ENCODE measurements at places on chromosomes 7 and 10. TPM values are rescaled to one million over a fixed set of nuclear protein-coding genes. Genes with fewer than 3 reads are reported as not detected.

COBL gene
- polyA plus RNA-seq = 20.3 TPM

CPN1 gene
- polyA plus RNA-seq = 0.20 TPM

FOXI2 gene
- 1.0 TPM for polyA plus RNA-seq

SPDYE11 gene
- not detected for polyA plus RNA-seq

EN2 gene
- polyA plus RNA-seq = 0.03 TPM

AKR1D1 gene
- polyA plus RNA-seq = not detected

PTPRN2 gene
- polyA plus RNA-seq = 2.6 TPM

GRCh38 chr10:43228783-43229207 is 38.1 kb downstream of the RASGEF1A start:
- peak overlapping the region; percentile 57 for H3K4me3 ChIP-seq
- no peaks in the 10 kb centered on the region for H3K36me3 ChIP-seq
- no peak overlapping the region for H3K27ac ChIP-seq

DNA sequence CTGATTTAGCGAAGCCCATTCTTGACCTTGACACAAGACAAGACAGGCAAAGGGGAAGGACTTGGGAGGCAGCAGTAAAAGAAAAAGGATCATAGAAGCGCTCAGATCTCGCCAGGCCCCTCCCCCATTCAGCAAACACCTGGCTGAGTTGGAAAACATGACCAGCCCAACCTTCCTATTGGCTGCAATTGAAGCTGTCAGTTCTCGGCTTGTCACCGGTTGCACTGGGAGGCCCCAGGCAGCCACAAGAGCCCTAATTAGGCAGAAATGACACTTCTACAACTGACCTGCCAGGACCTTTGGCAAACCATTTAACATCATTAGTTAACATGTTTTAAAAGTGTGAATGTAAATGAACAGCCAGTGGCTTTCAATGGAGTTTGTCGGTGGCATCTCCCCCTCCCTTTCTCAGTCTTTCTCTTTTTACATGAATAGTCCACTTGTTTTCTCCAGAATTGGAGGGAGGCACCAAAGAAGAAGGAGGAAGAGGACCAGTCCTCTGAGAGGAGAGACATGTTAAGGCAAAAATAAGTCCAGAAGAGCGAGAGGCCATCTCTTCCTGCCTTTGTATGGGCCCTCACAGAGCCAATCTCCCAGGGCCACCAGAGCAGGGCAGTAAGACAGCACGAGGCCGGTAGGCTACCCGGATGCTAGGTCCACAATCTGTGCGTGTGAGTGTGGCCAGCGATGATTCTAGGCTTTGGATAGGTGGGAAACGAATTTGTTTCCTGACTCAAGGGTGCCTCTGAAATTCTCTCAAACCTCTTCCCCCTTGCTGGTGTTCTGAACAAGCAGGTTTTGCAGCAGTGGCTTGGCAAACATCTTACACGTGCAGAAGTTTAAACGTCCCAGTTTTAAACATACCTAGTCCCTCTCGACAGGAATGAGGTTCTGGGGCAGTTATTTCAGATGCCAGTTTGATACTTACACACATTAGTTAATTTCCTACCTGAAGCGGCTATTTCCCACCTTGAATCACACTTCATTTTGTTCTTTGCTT is 15.0 kb upstream of the ENO4 start:
- H3K27ac ChIP-seq = no peak overlapping the region
- peaks cover 27% of the 10 kb centered on the region for H3K4me1 ChIP-seq
- no peaks in the 10 kb centered on the region for H3K27me3 ChIP-seq
- no peak overlapping the region for H3K4me3 ChIP-seq

GRCh38 chr10:13158401-13158800 is 3.0 kb upstream of the MCM10 start:
- no peaks in the 10 kb centered on the region for H3K27me3 ChIP-seq
- no peaks in the 10 kb centered on the region for H3K36me3 ChIP-seq
- DNase-seq = no peak

- H3K36me3 ChIP-seq = no peaks in the 10 kb centered on the region
- H3K4me1 ChIP-seq = no peaks in the 10 kb centered on the region
- H3K27me3 ChIP-seq = no peaks in the 10 kb centered on the region
- no peak overlapping the region for H3K4me3 ChIP-seq
Observed at GRCh38 chr7:80232979-80233724, 98.5 kb downstream of the GNAI1 start.

- peaks cover 64% of the 10 kb centered on the region for H3K27me3 ChIP-seq
- peaks cover 12% of the 10 kb centered on the region for H3K4me1 ChIP-seq
- peak overlapping the region; percentile 93 for H3K4me3 ChIP-seq
- H3K27ac ChIP-seq = no peak overlapping the region
- no peak for DNase-seq
Observed at GRCh38 chr7:122305475-122306319, 1.1 kb upstream of the FEZF1 start.

DNA sequence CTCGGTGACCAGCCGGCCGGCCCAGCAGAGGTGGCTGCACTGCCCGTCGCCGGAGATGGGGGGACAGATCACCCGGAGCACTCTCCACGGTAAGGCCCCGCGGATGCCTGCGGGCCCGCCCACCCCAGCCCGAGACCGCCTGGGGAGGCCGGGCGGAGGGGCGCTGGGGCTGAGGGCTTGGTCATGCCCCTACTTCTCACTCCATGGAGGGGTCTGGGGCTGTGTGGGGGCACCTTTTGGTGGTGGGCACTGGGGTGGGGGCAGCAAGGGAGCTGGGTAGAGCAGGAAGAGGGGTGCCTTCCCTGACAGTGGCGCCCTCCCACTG is 61.8 kb downstream of the NEURL1 start:
- no peak overlapping the region for H3K27ac ChIP-seq
- H3K4me1 ChIP-seq = peaks cover 6% of the 10 kb centered on the region
- H3K4me3 ChIP-seq = peak overlapping the region; percentile 37

DNA sequence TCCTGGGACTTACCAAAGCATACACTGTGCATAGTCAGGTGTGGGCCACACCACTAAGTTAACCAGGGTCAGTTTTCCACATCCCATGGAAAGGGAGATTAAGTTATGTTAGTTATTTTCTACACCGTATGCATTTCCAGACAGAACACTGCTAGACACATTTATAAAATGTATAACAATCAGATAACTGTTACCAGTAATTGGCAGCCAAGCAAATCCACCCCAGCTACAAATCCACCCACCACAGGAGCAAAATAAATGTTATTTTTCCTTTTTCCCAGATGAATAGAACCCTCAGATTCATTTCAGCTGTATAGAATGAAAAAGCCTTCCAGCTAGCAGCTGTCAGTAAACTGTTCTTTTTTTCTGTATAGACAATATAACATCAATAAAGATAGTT is 256.9 kb upstream of the FZD1 start:
- H3K36me3 ChIP-seq = no peaks in the 10 kb centered on the region
- no peaks in the 10 kb centered on the region for H3K27me3 ChIP-seq
- no peak overlapping the region for H3K4me3 ChIP-seq
- no peaks in the 10 kb centered on the region for H3K4me1 ChIP-seq

DNA sequence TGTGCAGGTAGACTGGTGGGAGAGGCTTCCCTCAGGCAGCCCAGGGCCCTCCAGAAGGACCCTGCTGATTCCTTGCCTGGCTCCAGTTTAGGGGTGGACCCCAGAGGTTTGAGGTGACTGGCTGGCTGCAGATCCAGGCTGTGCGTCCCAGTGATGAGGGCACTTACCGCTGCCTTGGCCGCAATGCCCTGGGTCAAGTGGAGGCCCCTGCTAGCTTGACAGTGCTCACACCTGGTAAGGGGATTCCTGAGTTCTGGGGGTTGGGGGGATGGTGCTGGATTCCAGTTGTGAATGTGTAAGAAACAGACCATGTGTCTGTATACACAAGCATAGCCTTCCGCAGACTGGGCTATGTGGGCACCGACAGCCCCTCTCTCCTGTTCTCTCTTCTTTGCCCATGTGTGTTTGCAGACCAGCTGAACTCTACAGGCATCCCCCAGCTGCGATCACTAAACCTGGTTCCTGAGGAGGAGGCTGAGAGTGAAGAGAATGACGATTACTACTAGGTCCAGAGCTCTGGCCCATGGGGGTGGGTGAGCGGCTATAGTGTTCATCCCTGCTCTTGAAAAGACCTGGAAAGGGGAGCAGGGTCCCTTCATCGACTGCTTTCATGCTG is 2.7 kb downstream of the KAZALD1 start:
- no peak overlapping the region for H3K4me3 ChIP-seq
- H3K36me3 ChIP-seq = no peaks in the 10 kb centered on the region
- no peak overlapping the region for H3K27ac ChIP-seq
- peaks cover 21% of the 10 kb centered on the region for H3K4me1 ChIP-seq

- H3K36me3 ChIP-seq = no peaks in the 10 kb centered on the region
- no peaks in the 10 kb centered on the region for H3K27me3 ChIP-seq
- H3K27ac ChIP-seq = no peak overlapping the region
- DNase-seq = no peak
Observed at GRCh38 chr10:59025981-59026765, 150.3 kb upstream of the PHYHIPL start.

DNA sequence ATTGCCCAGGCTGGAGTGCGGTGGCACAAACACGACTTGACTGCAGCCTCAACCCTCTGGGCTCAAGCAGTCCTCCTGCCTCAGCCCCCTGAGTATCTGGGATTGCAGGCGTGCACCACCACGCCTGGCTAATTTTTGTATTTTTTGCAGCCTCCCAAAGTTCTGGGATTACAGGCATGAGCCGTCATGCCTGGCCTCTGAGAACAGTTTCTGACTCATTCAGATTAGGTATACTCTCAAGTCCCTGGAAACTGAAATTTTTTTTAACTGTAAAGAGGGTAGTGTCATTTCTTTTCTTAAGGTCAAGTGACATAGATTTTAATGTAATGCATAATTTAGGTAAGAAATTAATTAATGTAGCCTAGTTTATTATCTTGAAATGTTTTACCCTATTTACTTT is 104.7 kb downstream of the SEPTIN7 start:
- H3K4me3 ChIP-seq = no peak overlapping the region
- H3K36me3 ChIP-seq = peaks cover 2% of the 10 kb centered on the region
- DNase-seq = no peak
- no peaks in the 10 kb centered on the region for H3K27me3 ChIP-seq

DNA sequence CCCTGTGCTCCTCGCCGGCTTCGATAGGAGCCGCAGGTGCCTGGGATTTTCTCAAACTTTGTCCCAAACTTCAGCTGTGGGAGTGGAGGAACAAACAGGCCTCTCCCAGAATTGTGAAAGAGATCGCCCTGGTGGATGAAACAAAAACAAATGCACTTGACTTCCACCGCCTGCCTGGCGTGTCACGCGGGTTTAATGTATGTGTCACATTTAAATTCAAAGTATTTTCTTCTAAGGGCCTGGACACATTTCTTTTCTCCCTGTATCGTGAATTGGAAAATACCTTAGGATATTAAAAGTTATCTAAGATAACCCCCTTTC is 694 bp upstream of the WASL start:
- H3K4me1 ChIP-seq = peaks cover 2% of the 10 kb centered on the region
- no peak for DNase-seq
- H3K27ac ChIP-seq = peak overlapping the region; percentile 78

DNA sequence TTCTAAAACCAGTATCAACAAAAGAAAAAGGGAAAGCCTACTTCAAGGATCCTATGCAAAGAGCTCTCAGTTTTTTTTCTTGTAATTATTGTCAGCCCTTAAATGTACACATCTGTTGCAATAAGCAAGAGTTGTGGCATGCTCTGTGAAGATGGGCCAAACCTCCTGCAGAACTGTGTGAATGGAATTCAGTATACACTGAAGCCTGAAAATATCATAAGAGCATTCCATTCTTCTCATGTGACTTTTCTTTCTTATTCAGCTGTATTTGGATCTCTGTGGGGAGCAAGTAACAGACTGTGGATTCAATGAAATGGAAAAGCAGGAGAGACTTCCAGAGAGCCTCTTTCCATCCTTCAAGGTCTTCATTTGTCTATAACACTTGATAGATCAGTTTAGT is 130.7 kb downstream of the SAMD9 start:
- no peaks in the 10 kb centered on the region for H3K27me3 ChIP-seq
- no peaks in the 10 kb centered on the region for H3K36me3 ChIP-seq
- H3K4me1 ChIP-seq = no peaks in the 10 kb centered on the region

DNA sequence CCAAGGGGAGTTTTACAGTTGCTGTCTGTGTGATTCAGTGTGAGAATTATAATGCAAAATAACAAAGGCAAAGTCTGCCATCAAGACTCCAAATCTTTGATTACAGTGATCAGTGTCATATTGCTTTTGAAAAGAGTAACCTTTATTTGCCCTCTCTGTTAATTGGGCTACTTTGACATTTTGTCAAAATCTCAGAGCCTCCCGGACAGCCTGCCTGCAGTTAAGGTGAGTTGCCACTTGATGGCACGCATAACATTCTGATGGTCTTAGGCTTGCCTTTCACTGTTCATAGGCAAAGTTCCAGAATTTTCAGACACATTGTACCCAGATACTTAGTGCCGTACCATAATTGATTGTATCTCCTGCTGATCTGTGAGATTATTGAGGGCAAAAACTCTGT is 253.5 kb downstream of the ABCA13 start:
- no peaks in the 10 kb centered on the region for H3K36me3 ChIP-seq
- H3K4me3 ChIP-seq = no peak overlapping the region
- no peaks in the 10 kb centered on the region for H3K27me3 ChIP-seq
- no peak overlapping the region for H3K27ac ChIP-seq
- DNase-seq = no peak

DNA sequence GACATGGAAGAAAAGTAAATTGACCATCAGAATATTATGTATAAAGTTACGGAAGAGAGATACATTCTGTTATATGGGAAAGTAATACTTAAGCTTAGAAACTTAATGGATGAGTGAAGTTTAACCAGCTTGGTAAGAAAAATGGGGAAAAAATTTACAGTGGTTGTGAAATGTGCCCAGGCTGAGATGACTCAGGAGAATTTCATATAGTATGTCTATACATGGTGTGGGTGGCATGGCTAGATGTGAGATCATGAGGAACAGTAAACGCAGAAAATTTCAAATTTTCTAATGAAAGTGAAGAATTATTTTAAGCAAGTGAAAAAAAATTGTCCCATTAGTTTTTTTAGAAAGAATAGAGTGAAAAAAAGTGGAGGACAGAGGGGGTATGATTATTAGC is 552.5 kb upstream of the SORCS1 start:
- no peaks in the 10 kb centered on the region for H3K36me3 ChIP-seq
- H3K27ac ChIP-seq = no peak overlapping the region
- no peak for DNase-seq
- no peaks in the 10 kb centered on the region for H3K4me1 ChIP-seq

GRCh38 chr10:14326581-14326980 is 4.1 kb downstream of the FRMD4A start:
- DNase-seq = no peak
- H3K36me3 ChIP-seq = no peaks in the 10 kb centered on the region
- H3K4me1 ChIP-seq = peaks cover 16% of the 10 kb centered on the region
- H3K27me3 ChIP-seq = no peaks in the 10 kb centered on the region

- no peaks in the 10 kb centered on the region for H3K4me1 ChIP-seq
- DNase-seq = no peak
- no peak overlapping the region for H3K4me3 ChIP-seq
Observed at GRCh38 chr7:99013266-99014112, 130.4 kb downstream of the SMURF1 start.

GRCh38 chr10:75660823-75661222 is 229.4 kb downstream of the LRMDA start:
- H3K27me3 ChIP-seq = no peaks in the 10 kb centered on the region
- H3K36me3 ChIP-seq = no peaks in the 10 kb centered on the region

DNA sequence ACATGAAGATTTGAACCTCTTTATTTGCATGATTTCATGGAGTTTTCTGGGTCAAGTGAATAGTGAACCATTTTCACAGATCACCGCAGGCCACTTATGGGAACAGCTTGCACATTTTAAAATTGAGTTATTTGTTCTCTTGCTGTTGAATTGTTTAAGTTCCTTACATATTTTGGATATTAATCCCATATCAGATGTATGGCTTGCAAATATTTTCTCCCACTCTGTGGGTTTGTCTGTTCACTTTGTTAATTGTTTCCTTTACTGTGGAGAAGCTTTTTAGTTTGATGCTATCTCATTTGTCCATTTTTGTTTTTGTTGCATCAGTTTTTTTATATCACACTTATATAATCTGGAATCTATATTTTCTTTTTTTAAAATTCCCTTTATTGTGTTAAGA is 14.1 kb upstream of the ZC3HAV1L start:
- no peaks in the 10 kb centered on the region for H3K27me3 ChIP-seq

Data from H1 (cell line).